Upper lobe of left lung (tissue), 6 donors: ENCODE measurements at places on chromosomes 4 and X. TPM values are rescaled to one million over a fixed set of nuclear protein-coding genes. Genes with fewer than 3 reads are reported as not detected.

GRCh38 chrX:148204195-148204594, 223.1 kb downstream of the FMR1NB start:
- DNase-seq: no peak

DNA sequence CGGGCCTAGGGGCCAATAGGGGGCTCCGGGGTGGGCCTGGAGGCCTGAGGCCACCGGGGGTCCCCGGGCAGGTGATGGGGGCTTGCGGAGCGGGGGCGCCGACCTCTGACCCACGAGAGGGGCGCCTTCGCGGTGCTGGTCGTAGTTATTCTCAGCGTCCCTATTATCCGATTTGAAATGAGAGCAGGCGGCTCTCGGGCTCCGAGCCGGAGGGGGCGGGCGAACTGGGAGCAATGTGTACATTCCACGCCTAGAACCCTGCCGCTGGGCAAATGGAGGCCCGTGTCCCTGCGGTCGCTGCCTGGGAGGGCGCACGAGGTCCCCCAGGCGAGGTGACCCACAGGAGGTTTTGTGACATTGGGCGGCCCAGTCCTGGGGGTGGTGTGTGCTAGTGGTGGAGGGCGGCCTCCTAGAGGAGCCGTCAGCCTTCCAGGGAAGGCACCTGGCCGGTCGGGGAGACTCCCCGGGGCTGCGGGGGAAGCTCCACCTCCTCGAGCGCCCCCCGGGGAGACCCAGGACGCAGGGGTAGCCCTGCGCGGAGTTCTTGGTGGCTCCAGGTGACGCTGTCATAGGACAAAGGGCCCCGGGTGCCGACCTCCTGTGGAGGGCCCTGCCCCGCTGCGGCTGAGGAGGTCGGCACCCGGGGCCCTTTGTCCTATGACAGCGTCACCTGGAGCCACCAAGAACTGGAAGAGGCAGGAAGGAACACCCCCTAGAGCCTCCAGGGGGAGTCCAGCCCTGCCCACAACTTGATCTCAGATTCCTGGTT, 102.6 kb upstream of the PRKX start:
- DNase-seq: peak; percentile 61

- no peak for DNase-seq
Measured at GRCh38 chrX:9535101-9535500, 70.2 kb downstream of the TBL1X start.

Gene TRIM75
- total RNA-seq: not detected

DNA sequence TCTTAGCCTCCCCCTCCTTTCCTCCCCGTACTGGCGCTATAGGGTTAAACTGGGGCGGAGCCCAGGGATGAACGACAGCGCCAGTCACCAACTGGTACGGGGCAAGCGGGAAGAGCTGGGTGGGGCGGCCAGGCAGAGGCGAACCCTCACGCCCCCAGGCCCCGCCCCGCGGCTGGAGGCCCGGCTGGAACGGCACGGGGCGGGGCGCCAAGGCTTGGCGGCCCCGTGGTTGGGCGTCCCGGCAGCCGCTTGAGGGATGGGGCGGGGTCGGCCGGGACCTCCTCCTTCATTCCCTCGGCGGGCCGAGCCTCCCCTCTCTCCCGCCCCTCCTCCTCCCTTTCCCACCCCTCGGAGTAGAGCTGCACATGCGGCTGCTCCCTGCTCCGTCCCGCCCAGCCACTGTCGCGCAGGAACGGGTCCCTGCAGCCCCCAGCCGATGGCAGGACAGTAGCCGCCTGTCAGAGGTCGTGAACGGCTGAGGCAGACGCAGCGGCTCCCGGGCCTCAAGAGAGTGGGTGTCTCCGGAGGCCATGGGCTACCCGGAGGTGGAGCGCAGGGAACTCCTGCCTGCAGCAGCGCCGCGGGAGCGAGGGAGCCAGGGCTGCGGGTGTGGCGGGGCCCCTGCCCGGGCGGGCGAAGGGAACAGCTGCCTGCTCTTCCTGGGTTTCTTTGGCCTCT, at the start of gene EDA:
Gene EDA, plus strand, starts transcription at position 335 of the 678 bp plus-strand sequence.
- DNase-seq: peak; percentile 96

Gene GPR82
- not detected for total RNA-seq

GRCh38 chr4:101065346-101065745, 282.0 kb downstream of the PPP3CA start:
- DNase-seq: no peak

DNA sequence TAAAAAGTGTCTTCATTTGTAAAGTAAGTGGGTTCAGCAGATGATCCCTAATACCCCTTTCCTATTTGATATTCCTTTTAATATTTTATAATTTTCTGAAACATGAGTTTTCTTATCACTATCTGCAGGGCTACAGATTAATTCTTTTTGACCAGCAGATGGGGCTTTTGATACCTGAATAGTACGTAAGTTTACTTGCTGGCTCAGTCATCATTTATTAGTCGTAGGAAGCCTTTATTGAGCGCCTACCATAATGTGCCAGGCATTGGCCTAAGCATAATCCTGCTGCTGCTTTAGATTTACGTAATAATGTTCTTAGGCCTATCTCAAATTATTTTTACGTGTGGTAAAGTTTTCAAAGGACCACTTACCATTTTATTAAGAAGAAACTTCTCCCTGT, 33.1 kb downstream of the OSTC start:
- DNase-seq: no peak

Gene KLHL34
- not detected for total RNA-seq

Gene F8A2
- 2.5 TPM for total RNA-seq

Gene CT47C1
- not detected for total RNA-seq

- no peak for DNase-seq
Measured at GRCh38 chr4:182688081-182688480, 229.1 kb downstream of the DCTD start.

GRCh38 chr4:73080789-73081188, 11.3 kb upstream of the COX18 start:
- DNase-seq: no peak

GRCh38 chr4:113436360-113436759, 325.2 kb downstream of the CAMK2D start:
- DNase-seq: no peak

GRCh38 chrX:49226946-49227345, 6.2 kb downstream of the CACNA1F start:
- no peak for DNase-seq

Gene MAGEB10
- not detected for total RNA-seq

- no peak for DNase-seq
Measured at GRCh38 chr4:47551682-47552081, 66.6 kb downstream of the ATP10D start.

Gene S100P
- 22.4 TPM for total RNA-seq

DNA sequence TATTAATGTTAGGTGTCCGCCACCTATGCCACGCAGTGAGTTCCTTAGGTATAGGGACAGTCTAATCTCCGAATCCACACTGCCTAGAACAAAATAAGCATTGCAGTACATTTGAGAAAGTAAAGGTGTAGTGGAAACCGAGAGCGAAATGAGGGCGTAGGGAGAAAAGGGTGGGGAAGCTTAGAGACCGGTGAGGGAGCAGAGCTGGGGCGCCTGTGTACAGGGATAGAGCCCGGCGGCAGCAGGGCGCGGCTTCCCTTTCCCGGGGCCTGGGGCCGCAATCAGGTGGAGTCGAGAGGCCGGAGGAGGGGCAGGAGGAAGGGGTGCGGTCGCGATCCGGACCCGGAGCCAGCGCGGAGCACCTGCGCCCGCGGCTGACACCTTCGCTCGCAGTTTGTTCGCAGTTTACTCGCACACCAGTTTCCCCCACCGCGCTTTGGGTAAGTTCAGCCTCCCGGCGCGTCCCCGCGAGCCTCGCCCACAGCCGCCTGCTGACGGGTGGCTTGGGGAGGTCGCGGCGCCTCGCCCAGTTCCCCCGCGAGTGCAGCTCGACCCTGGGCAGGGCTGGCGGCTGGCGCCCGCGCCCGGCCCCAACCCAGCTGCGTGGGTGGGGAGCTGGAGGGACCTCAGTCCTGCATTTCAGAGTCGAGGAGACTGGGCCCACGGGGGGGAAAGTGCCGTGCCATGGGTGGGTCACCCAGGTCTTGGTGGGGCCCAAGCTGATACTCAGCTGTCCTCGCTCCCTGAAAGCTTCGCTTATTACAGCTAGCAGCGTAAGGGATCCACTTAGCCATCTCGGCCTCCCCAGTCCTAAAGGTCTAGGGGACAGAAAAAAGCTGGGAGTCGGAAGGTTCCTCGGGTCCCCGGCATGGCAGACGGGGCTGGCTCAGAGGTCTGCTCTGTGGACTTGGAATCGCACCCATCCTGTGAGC, at the start of gene ANXA3:
Gene ANXA3, plus strand, starts transcription at position 351 of the 932 bp plus-strand sequence. CDS start 2,704 bp downstream, outside the sequence.
- peak; percentile 86 for DNase-seq

DNA sequence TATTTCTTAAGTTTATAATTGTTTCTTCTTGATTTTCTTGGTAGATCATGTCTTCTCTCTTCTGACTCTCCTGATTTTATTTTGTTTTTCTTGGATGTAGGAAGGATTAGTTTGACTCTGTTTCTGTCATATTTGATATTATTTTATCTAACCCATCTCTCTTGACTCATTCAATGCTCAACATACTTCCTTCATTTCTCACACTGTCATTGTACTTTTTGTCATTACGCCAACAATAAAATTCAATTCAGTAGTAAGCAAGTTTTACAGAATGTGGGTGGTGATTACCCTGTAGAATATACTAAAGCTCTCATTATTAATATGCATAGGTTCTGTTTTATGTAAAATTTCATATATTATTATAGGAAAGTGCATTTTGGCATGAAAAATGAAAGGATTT, 1303.0 kb upstream of the AGA start:
- DNase-seq: no peak

DNA sequence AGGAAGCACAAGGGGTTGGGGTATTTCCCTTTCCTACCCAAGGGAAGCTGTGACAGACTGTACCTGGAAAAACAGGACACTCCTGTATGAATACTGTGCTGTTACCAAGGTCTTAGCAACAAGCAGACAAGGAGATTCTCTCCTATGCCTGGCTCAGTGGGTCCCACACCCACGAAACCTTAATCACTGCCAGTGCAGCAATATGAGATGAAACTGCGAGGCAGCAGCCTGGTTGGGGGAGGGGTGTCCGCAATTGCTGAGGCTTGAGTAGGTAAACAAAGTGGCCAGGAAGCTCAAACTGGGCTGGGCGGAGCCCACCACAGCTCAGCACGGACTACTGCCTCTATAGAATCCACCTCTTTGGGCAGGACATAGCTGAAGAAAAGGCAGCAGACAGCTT, 197.7 kb downstream of the INPP4B start:
- DNase-seq: no peak

Gene PDCL2
- not detected for total RNA-seq

DNA sequence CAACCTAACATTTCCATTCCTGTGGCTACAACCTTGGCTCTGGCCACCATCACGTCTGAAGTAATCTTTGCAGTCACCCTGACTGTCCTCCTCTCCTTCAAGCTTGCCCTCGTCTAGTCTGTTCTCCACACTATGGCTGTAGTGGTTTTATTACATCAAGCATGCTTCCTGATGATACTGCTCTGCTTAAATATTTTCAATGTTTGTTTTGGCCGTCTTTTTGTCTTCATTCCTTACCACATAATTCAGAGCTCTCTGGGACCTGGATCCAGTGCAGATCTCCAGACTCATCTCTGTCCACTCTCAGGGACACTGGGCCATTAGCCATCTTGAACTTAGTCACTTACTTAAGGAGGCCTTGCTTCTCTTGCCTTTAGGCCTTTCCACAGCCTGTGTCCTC, 27.7 kb upstream of the FREM3 start:
- DNase-seq: no peak

DNA sequence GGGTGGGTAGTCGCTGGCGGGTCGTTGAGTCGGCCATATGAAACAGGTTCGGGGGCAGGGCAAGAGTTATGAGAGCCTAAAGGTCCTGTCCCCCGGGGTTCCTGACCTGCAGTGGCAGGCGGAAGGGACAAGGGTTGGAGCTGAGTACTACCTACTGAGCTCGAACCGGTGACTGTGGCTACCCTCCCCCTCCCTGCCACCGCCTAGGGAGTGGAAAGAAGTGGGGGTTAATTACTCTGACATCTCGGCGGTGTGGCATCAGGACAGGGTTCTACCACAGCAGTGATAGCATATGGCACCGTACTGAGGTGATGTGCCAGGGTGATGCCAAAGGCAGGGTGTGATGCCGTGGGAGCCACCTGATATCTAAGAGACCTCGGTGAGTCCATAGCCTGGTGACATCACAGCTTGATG, 307 bp downstream of the ATG4A start:
- no peak for DNase-seq

GRCh38 chr4:40330536-40330935, 4.6 kb upstream of the CHRNA9 start:
- no peak for DNase-seq

GRCh38 chr4:137572163-137572562, 39.9 kb upstream of the PCDH18 start:
- DNase-seq: no peak

- no peak for DNase-seq
Measured at GRCh38 chr4:95821867-95822266, 18.0 kb upstream of the PDHA2 start.

DNA sequence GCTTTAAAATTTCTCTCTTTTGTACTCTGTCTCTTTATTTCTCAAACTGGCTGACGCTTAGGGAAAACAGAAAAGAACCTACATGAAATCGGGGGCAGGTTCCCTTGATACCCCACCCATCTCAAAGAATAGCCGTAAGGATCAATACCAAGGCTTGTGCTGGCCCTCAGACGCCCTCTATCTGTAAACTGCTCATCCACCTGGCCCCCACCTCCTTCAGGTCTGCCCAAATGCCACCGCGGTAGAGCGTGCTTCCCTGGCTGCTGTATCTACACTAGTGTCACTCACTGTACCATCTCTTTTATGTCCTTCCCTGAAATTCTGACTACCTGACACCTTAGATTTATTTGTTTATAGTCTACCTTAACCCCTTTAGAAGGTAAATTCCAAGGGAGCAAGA, 62.8 kb downstream of the SMIM20 start:
- no peak for DNase-seq

Gene MXRA5
- total RNA-seq: 1.4 TPM

GRCh38 chr4:93983140-93983539, 154.6 kb downstream of the ATOH1 start:
- DNase-seq: no peak

DNA sequence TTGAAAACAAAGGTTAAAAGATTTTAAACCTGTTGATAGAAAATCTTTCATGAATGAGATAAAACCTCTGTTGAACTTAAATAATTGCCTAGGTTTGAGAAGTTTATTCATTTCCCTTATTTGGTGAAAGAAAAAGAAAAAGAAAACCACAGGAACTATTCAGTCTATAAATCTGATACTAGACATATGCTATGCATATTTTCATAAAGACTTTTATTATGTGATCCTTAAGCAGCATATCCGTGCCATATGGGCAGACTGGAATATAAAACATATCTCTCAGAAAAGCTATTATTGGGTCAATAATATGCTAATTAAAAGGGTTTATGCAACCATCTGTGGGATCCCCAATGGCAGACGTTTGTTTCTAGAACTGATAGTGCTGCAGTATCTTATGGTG, 178.7 kb downstream of the RASL11B start:
- no peak for DNase-seq

Gene CDKL2
- total RNA-seq: 15.8 TPM

GRCh38 chrX:47390780-47391179, 20.4 kb downstream of the ZNF157 start:
- DNase-seq: no peak

Gene STPG2
- total RNA-seq: 2.5 TPM

Gene CYLC1
- total RNA-seq: not detected

Gene CENPVL2
- total RNA-seq: not detected

GRCh38 chr4:81722290-81722851, 250.7 kb upstream of the RASGEF1B start:
- DNase-seq: no peak

Gene HPSE
- 7.6 TPM for total RNA-seq
